ENCODE measurements at places on chromosomes 4 and X.

DNA sequence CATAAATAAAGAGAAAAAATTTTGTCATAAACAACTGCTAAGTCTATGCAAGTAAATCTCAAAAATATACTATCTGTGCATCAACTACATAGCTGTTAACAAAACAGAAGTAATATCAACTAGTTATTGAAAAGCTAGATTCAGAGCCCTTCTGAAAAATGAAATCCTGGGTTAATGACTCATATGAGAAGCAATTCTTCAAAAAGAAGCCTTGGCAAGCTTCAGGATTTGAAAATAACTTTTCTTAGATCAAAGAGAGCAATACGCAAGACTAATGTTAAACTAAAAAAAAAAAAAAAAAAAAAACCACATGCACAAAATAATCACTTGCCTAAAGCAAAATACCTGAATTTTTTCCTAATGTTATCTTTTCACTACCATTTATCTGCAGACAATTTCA is 566.1 kb upstream of the BOD1L1 start:
- no peak for DNase-seq

- no peak for DNase-seq
Measured at GRCh38 chr4:58935332-58935731, 1825.1 kb upstream of the IGFBP7 start.

GRCh38 chrX:133677123-133678063 is 262.1 kb upstream of the GPC4 start:
- no peak for DNase-seq

DNA sequence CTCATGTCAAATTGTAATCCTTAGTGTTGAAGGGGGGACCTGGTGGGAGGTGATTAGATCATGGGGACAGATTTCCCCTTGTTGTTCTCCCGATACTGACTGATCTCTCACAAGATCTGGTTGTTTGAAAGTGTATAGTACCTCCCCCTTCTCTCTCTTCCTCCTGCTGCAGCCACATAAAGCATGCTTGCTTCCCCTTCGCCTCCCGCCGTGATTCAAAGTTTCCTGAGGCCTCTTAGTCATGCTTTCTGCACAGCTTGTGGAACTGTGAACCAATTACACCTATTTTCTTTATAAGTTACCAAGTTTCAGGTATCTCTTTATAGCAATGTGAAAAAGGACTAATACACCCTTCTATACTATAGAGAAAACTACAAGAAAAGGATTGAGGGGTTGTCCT is 1170.5 kb upstream of the AGA start:
- no peak for DNase-seq

DNA sequence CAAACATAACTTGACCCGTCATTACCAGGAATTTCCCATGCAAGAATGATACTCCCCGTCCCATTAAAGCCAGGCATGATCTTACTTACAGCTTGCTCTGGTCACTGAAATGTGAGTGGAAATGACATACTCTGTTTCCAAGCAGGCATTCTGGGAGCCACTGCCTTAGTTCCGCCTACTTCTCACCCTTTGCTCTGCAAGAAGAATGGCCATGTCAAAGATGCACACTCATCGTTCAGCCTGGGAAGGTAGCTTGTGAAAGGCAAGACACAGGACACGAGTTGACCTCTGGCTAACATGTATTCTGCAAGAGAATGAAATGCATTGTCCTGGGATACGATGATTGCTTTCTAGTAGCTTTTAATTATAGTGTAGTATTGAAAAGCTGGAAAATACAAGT is 1144.4 kb downstream of the NLGN4X start:
- DNase-seq: no peak

DNA sequence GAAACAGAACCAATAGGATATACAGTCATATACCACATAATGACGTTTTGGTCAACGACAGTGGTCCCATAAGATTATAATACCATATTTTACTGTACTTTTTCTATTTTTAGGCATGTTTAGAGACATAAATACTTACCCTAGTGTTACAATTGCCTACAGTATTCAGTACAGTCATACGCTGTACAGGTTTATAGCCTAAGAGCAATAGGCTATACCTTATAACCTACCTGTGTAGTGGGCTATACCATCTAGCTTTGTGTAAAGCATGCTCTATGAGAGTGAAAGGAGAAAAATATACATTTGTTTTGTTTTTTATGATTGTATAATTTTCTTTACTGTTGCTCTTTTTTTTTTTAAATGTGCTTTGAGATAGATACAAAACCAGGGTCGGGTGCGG is 52.0 kb upstream of the PABPC1L2A start:
- DNase-seq: no peak

DNA sequence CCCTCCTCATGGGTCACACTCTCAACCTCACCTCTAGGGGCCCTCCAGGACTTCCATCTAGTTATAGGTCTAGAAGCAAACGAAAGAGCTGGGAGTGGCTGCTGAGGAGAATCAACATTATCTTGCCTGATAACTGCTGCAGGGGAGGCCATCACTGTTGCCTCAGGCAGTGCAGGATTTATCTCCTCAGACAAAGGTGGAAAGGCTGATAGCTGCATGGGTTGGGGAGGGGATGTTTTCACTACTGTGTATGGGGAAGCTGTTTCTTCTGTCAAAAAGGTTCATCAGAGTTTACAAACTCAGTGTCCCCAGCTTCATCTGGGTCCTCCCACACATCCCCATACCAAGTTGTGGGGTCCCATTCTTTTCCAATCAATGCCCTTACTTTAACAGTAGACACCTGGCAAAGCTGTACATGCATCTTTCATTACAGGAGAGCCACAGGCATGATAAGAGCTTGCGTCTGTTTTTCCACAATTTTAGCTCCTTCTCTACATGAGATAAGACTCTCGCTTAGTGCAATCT is 17.6 kb upstream of the PRDM8 start:
- no peak for DNase-seq
